Body of pancreas (tissue), 4 donors: ENCODE measurements at places on chromosomes 6 and 20. TPM values are rescaled to one million over a fixed set of nuclear protein-coding genes. Genes with fewer than 3 reads are reported as not detected.

Gene MAP7
- 28.7 TPM for total RNA-seq

Gene NKAIN4
- not detected for total RNA-seq

Gene BPIFB1
- not detected for total RNA-seq

Gene GHRH
- not detected for total RNA-seq

Gene SMLR1
- total RNA-seq, result 0.52 TPM

Gene GLP1R
- 6.9 TPM for total RNA-seq

Gene LAMA4
- total RNA-seq, result 10.6 TPM

Gene COX7A2
- 139 TPM for total RNA-seq

Gene TSPO2
- not detected for total RNA-seq

Gene LGSN
- total RNA-seq, result 0.26 TPM

Gene AFG1L
- 4.0 TPM for total RNA-seq

Gene TRDN
- not detected for total RNA-seq

Gene MEP1A
- not detected for total RNA-seq

Gene PGC
- 91.1 TPM for total RNA-seq

Gene EPB41L1
- 53.4 TPM for total RNA-seq

Gene MROH8
- 13.5 TPM for total RNA-seq

Gene C4B
- total RNA-seq, result 77.3 TPM

Gene STXBP5
- total RNA-seq, result 30.3 TPM

Gene OARD1
- 27.4 TPM for total RNA-seq

Gene SYCP2
- total RNA-seq, result 15.3 TPM

Gene ZDHHC14
- total RNA-seq, result 10.6 TPM
